ENCODE measurements at places on chromosomes 12 and 14.

DNA sequence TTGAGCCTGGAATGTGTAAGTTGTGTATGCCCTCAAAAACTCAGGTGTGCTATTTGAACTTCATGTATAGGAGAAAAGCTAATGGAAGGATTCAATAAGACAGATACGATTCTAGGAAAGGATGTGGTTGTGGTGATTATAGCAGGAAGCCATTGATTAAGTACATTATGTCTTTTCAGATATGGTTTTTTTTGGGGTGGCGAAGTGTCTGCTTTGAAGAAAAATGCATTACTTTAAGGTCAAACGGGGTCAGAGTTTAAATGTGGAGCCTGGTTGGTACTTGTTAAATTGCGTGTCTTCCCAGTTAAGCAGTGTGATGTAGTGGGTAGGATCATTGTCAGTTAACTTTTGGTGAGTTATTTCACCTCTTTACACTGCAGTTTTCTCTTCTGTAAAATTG is 13.0 kb upstream of the NUP107 start:
- DNase-seq, result no peak

- no peak for DNase-seq
Measured at GRCh38 chr12:70383886-70384285, 17.8 kb downstream of the KCNMB4 start.

DNA sequence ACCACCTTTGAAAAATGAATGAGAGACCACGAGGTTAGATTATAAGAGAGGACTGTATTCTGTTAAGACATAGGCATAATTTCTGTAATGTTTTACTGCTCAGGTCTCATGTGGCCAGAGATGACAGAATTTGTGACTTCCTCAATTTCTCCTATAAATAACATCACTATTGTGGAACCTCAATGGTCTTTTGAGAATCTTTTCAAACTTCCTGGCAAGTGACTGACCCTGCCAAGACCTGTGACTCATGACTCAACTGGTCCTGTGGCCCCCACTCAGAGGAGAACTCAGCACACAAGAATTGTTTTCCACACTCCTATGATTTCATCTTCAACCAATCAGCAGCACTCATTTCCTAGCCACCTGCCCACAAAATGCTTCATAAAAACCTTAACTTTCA is 508.2 kb upstream of the ATP2B1 start:
- DNase-seq, result no peak

DNA sequence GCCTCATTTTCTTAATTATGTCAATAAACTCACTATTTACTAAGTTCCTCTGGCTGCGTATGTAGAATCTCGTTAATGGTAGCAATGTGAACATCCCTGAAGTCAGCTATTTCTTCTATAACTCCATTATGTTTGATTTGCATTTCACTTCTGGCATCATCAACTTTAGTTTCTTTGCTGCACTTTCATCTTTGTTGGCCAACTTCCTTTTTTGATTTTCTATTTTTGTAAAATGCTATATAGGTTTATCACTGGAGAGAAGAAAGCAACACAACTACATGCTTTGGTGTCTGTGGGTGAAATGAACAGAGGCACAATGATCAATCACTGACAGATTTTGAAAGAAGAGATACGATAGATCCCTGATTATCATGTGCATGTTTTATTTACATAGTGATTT is 58.5 kb upstream of the ATF7IP start:
- DNase-seq, result no peak

DNA sequence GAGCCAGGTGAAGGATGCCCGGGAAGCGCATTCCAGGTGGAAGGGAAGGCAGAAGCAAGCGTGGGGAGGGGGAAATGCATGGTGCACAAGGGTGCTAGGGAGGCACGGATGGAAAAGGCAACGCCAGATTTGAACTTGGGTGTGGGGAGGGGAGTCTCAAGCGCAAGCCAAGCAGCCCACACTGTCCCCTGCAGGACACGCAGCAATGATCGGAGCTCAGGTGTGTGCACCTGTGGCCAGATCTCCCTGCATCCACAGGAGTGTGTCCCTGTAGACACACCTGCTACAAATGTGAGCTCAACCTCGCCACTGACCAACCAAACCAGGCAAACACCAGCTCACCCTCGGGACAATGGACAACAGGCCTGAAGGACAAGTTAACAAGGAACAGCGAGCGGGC is 63.2 kb downstream of the SCARB1 start:
- no peak for DNase-seq

- DNase-seq, result peak; percentile 68
Measured at GRCh38 chr12:46266869-46267574, 1.8 kb downstream of the SLC38A1 start.

- no peak for DNase-seq
Measured at GRCh38 chr12:131409211-131409610, 301.7 kb upstream of the SFSWAP start.

DNA sequence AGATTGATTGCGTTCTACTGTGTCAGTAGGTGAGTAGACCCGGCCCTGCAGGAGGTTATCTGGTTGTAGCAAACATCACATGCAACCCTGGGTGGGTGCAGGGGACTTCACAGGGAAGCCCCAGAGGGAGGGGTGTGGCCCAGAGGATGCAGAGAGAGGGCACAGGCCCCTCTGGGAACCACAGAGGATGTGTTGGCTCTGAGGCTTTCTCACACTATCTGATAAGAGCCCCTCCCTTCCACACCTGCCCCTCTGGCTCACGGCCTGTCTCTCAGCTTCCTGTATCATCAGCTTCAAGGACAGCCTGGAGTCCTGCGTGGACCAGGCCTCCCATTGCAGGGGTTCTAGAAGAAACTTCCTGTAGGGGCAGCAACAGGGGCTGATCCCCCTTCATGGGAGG is 101.9 kb downstream of the RIN3 start:
- no peak for DNase-seq

- peak; percentile 31 for DNase-seq
Measured at GRCh38 chr14:32252030-32252670, 49.1 kb upstream of the RNU6-8 start.

GRCh38 chr12:31353750-31354708 is 28.1 kb upstream of the SINHCAF start:
- no peak for DNase-seq

DNA sequence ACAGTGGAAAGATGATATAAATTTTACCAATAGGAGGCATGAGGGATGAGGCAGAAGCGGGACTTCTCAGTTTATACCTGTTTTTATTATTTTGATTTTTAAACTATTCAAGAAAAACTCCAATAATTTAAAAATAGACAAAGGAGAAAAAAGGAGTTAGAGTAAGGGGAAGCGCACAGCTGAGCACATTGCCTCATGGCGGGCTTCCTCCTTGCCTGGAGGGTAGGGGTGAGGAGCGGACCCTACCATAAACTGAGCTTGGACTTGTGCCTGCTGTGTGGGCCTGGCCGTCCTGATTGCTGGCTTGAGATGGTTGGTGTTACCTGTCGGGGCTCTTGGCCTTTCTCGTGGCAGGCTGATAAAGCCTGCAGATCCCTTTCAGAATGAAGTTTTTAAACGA is 15.1 kb upstream of the HIP1R start:
- DNase-seq, result no peak

- no peak for DNase-seq
Measured at GRCh38 chr14:35274805-35275204, 17.4 kb upstream of the PSMA6 start.

DNA sequence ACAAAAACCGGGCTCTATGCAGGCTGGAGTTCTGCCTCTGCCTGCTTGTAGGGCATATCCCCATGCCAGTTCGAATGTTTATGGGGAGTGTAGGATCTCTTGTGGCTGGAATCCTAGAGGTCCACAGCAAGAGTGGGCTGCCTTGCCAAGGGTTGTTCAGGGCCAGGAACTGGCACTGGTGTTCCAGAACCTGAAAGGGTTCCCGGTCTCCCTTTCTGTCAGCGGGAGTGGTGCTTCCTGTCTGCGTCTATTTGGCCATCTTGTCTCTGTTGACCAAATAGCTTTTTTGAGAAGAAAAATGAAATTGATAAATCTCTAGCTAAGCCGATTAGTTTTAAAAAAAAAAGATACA is 17.8 kb downstream of the OLR1 start:
- DNase-seq, result no peak

DNA sequence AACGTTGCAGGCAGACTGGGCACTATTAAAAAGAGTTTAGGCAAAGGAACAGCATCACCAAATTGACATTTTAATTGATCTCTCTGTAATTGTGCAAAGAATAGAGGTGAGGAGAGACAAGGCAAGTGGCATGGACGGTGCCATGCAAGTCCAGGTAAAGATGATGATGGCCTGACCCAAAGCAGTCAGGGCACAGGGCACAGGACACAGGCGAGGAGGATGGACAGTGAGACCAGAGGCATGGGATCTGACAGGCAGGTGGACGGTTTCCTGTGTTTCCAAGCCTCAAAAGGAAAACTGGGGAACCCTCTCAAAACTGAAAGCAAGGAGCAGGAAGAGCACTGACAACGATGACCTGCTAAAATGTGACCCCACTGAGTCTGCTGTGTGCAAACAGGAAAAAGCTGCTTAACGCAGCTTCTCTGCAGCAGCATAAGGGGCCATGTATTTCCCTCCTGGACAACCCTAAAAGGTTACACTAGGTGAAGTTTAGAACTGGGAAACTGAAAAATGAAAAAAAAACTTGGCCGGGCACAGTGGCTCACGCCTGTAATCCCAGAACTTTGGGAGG is 50.9 kb downstream of the CLIP1 start:
- DNase-seq, result no peak

- DNase-seq, result no peak
Measured at GRCh38 chr14:100807979-100808734, 17.8 kb upstream of the MEG3 start.
